Aorta (tissue), 5 donors: ENCODE measurements at places on chromosomes 7 and 10.
A peak's percentile ranks its signal among the peaks of the same experiment; 100 is the strongest.

DNA sequence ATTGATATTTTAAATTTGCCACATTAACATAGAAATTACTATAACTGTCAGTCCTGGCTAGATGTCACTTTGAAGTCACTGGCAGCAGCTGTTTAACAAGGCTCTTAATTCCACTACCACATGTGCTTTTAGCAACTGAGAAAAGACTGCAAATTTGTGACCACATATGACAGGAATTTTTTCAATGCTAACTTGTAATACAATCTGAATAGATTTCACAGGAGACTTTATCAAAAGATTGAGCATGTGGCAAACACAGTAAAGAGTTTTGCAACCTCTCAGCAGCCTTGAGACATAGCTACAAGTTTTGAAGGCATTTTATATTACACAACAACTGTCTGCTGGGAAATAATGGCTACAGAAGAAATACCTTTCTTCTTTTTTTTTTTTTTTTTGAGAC, 73.0 kb downstream of the MICU1 start:
- no peak for DNase-seq

DNA sequence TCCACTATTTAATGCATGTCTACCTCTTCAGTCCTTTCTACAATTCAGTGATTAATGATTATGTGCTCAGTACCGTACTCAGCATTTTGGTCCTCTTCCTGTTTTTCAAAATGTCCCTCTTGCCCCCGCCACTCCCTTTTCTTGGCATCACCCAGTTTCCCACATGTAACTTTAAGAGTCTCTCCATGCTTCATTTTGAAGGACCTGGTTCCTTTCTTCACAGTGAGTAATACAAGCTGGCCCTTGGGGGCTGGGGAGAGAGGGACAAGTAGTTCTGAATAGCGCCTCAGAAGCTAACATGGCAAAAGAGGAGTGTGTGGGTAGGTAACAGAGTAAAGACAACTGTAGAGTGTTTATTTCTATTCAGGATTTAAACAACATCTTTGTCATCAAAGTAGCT, 34.6 kb upstream of the SLIT1 start:
- no peak for DNase-seq

GRCh38 chr10:128779416-128779815, 653.2 kb upstream of the MKI67 start:
- DNase-seq: no peak

DNA sequence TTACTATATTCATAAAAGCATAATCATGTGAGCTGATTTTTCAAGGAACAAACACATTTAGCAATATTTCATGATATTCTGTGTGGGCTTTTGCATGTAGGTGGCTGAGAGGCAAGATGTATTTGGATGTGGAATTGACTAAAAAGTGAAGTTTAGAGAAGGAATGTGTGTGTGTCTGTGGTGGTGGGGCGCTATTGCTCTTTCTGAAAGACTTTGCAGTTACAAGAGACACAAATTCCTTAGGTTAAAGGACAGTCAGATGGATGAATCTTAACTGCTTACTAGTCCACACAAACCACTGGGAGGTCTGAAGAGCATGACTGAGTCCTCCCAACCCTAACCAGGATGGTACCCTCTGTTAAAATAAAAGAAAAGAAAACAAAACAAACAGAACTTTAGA, 200.1 kb downstream of the SDHAF3 start:
- DNase-seq: no peak

DNA sequence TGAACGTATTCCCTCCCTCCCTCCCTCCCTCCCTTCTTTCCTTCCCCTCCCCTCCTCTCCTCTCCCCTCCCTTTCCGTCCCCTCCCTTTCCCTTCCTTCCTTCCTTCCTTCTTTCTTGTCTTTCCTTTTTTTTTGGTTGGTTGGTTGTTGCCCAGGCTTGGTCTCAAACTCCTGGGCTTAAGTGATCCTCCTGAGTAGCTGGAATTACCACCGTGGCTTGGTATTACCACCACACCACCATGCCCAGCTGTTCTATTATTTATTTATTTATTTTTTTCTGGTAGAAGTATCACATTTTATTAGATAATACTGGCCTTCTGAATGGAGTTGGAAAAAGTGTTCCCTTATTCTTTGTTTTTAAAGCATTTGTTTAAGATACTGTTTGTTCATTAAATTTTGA, 95.9 kb downstream of the PHF14 start:
- no peak for DNase-seq

DNA sequence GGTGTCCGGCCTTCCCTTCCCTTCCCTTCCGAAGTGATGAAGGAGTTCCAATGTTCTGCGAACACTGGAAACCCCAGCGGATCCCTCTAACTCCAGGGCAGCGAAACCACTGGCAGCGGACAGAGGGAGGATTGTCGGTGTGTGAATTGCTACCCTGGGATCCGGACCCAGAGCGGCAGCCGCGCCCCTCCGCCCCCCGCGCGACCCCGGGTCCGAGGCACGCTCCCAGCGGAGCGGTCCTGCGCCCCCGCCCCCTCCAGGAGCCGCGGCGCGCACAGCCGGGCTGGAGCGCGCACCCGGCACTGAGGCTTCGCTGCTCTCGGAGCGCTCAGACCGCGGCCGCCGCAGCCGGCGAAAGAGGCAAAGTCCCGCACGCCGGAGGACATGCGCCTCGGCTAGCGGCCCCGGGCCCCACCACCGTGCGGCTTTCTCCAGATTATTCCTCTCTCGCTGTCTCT, at the start of gene PTPRZ1:
PTPRZ1 (plus strand) TSS at position 331 of the 458 bp plus-strand sequence. CDS start 339 bp downstream, outside the sequence.
- DNase-seq: peak; percentile 76

DNA sequence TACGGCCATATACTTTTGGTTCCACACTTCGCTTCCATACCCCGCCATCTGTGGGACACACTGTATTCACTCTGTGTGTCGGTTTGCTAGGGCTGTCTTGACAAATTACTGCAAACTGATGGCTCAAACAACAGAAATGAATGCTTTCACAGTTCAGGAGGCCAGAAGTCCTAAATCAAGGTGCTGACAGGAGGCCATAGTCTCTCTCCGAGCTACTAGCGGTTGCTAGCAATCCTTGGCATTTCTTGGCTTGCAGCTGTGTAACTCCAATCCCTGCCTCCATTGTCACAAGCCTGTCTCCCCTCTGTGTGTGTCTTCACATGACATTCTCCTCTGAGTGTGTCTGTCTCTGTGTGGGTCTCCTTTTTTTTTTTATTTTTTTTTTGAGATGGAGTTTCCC, 28.9 kb upstream of the BMPR1A start:
- DNase-seq: no peak

DNA sequence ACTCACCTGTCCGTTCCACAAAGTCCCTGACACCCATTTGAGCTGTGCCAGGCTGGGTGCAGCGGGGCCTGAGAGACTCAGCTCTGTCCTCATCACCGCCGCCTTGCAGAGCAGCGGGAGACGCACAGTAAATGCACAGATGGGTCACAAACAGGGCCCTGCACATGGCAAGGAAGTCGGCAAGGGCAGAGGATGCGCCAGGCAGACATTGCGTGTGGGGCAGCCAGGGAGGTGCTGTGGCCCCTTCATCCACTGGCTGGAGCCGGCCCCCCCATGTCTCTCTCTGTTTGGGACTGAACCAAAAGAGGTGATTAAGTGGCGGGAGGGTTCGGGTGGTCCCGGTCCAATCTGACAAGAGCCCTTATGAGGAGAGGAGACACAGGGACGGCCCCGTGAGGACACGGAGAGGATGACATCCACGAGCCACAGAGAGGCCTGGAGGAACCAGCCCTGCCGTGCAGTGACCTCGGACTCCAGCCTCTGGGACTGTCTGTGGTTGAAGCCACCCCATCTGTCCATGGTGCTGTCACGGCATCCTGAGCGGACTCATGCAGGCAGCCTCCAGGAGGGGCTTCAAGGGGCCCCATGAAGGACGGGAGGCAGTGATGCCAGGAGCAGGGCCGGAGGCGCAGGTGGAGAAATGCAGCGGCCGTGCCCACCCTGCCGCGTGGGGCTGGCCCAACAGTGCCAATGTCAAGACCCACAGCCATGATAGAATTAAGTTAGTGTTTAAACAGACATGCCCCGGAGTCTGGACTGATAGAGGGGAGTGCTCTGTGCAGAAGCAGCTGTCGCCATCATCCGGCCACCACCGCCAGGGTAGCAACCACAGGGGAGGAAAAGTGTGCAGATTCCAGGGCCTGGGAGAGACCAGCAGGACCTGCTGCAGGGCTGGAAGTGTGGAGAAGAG, 28.4 kb upstream of the FOXL3 start:
- DNase-seq: peak; percentile 41

GRCh38 chr10:132078746-132079345, 13.1 kb downstream of the JAKMIP3 start:
- DNase-seq: peak; percentile 66

DNA sequence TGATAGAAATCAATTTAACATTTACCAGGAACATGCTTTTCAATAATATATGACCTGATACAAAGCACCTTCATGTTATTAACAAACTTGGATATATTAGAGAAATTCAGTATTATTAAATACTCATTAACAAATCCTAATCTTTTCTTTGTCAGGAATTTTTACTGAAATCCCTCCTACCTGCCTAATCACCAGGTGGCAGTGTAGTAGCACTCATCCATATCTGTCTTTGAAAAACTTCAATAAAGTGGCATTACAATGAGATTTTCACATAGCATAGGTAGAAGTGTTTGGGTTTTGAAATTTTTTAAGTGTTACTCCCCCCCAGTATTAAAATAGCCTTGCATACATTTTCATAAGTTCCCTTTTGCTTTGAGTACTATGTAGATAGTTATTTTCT, 1246.6 kb upstream of the LRRN3 start:
- DNase-seq: no peak

DNA sequence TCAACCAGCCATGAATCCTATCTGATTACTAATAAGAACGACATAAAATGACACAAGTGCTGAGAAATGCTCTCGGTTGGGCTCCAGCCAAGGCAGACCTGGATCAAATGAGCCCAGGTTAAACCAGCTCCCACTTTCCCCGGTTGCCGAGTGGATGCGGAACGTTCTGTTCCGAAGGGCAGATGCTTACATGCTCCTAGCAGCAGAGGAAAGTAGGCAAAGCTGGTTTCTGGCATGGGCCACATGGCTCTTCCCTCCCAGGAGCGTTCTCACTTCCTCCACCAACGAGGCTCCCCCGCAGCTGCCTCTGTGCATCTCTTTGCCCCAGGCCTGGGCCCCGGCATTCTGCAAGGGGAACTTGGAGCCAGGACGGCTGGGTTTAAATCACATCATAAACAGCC, 61.8 kb upstream of the SDK1 start:
- no peak for DNase-seq

DNA sequence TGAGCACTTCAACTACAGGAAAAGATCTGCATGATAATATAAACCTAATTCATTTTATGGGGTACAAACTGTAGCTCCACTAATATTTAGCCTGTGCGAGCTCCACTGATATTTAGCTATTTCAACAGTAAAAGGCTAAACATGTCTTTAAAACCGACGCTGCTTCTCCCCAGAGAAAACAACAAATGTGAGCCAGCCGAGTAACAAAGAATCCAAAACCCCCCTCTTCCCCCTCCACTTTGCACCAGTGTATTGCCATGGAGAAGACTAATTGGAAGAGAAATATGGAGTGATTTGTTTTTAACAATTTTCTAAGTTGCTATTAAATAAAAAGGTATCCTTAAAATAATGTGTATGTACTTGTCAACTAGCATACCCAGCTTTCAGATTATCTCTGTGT, 136.7 kb downstream of the GFRA1 start:
- no peak for DNase-seq

DNA sequence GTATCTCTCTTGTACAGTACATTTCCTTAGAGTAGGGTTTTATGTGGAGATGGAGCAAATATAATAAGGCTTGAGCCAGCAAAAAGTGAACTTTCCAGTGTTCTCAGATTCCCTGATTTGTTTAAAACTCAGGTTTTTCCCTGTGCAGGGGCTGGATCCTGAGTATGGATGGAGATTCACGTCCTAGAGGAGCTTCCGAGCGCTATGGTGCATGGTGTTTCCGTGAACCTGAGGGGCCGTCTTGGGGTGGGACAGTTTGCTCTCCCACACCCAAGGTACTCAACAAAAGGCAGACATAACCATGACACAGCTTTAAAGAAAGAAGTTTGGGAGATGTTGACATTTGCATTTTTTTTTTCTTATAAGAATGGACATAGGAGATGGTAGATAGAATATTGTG, 122.5 kb downstream of the SEC23IP start:
- no peak for DNase-seq

DNA sequence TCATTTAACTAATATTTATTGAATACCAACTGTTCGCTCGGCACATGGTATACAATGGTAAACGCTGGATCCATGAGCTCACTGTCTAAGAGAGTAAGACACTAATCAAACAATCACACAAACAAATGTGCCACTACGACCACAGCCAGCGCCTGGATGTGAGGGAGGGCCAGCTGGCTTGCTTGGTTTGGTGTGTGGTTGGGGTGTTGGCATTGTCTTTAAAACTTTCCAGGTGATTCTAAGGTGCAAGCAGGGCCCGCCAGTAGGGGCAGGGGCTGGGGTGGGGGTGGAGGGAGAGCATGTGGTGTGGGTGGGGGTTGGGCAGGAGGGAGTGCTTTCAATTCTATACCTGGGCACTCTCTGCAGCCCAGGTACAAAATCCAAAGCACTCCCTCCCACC, 31.6 kb downstream of the ADRA2A start:
- no peak for DNase-seq

GRCh38 chr10:78913219-78914059, 155.3 kb upstream of the ZMIZ1 start:
- no peak for DNase-seq

- peak; percentile 84 for DNase-seq
Observed at GRCh38 chr10:3173171-3173878, 743 bp upstream of the PITRM1 start.

DNA sequence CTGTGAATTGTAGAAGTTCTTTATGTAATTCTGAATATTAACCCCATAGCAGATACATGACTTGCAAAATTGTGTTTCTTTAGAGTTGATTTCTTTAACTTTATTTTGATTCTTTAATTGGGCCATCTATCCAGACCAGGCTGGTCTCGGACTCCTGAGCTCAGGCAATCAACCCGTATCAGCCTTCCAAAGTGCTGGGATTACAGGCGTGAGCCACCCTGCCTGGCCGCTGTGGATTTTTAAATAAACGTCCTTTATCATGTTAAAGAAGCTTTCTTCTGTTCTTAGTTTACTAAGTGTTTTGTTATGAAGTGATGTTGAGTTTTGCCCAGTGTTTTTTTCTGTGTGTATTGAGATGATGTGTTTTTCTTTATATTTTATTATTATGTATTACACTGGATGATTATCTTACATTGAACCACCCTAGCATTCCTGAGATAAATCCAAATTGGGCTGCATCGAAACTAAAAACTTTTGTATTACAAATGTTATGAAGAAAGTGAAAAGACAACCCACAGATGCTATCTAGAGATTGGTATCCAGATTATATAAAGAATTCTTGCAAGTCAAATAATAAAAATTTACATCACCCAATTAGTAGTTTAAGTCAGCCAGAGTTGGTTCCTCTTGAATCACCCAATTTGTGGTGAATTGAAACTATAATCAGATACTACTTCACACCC, 118.1 kb downstream of the TPST1 start:
- DNase-seq: no peak
